ENCODE measurements at places on chromosomes 3 and 15.

DNA sequence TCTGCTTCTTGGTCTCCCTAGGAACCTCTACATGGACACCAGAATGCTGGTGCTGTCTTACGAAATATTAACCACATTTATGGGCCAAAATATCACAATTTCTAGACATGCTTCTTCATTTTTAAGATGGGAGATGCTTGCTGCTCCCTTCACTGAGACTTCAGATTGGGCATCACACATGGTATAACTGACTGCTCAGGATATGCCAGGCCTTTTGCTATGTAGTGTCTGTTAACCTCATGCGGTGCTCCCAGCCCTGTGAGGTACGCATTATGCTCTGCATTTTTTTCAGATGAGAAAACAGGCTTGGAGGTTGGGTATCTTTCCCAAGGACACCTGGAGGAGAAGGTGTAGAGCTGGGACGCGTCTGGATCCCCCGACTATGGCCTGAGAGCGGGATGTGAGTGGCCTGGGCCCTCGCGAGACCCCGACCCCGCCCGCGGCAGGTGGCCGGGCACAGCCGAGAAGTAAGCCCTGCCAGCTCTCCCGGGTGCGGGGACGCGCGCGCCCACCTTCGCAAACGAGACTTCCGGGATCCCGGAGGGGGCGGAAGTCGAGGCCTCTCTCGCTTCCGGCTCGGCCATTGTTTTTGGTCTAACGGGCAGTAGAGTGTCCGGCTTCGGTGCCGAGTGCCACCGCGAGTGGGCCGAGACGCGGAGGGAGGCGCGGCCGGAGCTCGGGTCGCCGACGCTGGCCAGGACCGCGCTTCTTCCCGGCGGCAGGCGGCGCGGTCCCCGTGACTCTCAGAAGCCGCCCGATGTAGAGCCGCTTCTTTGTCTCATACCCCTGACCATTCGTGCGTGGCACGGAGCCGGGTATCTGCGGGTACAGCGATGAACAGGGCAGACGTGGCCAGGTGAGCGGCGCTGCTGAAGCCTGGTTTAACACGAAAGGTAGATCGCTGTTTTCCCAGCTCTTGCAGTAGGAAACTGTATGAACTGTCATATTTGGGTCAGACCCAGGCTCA is at the start of gene ZKSCAN7:
ZKSCAN7 (plus strand) TSS at position 568 of the 967 bp plus-strand sequence. CDS start 1,855 bp downstream, outside the sequence.
- peak; percentile 61 for DNase-seq

- DNase-seq = peak; percentile 86
Observed at GRCh38 chr3:111874177-111874820, 15.2 kb downstream of the PHLDB2 start.

- DNase-seq = no peak
Observed at GRCh38 chr3:58776231-58776630, 109.7 kb upstream of the FAM3D start.

- DNase-seq = no peak
Observed at GRCh38 chr15:94804613-94805012, 573.3 kb downstream of the MCTP2 start.

Data from fibroblast of skin of back (primary cell).